GM20000 (cell line): ENCODE measurements at places on chromosomes 2 and 18.
A peak's percentile ranks its signal among the peaks of the same experiment; 100 is the strongest.

DNA sequence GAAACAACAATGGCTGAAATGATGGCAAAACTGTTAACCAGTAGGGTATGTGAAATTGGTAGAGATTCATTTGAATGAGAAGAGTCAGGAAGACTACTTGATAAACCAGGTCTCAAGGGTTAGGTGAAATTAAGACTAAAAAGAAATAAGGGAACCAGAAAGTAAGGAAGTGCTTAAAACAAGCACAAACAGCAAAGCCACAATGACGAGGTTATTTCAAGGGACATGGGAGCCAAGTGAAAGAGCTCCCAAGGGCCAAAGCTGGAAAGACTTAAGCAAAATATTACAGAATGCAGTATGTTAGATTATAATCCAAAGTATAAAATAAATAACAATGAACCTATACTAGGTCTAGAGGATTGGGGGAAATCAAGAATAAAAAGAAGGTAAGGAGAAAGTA lies 19.3 kb upstream of the CD302 start:
- no peak for DNase-seq

- DNase-seq, result no peak
Observed at GRCh38 chr2:191983591-191983990, 136.7 kb upstream of the CAVIN2 start.

DNA sequence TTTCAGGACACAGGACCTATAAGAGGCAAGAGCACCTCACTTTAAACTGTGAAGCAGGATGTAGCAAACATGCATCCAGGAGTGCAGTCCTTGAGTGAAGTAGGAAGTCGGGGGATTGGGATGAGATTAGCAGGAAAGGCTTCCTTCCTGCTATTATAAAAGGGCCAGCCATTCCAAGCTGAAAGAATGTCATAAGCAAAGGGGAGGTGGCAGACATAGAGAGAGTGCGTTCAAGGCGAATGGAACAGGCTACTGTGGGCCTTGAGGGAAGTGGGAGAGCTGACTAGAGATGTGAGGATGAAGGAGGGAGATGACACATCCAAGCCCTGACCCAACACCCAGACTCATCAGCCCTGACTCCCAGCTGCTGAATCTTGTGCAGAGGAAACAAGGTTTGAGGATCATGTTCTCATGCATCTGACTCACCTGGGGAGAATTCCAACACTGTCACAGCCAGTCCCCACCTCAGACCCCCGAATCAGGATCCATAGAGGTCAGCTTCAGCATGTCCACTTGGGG lies 63.9 kb downstream of the GYPC start:
- no peak for DNase-seq

DNA sequence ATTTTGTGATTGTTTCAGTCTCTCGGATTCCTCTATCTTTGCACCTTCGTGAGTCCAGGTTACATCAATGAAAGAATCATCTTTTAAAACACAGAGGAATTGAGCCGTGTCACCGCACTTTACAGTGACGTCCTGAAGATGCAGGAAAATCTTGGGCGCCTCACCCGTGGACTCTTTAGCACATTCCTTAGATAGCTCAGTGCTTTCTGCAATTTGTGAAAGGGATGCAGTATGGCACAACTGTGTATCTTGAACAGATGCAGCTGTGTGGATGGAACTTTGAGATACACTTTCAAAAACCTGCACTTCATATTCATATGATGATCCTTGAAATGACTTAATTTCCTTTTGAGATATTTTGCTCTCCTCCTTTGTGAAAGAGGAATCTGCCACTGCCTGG lies 50.9 kb downstream of the TTN start:
- no peak for DNase-seq

DNA sequence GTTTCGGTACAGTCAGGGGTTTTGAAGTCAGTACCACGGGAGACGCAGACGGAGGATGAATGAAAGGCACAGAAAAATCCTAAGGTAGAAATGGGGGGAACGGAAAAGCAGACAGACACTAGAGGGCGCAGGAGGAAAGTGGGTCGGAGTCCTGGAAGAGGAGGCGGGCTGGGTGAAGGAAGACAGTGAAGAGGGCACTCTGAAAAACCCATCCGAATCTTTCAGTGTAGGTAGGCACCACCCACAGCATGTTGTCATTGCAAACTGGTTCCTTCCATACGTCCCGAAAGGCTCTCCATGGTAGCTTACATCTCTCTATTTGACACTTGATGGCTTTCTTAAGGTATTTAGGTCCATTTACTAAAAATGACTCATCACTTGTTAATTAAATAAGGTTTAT lies 18.5 kb upstream of the ZNF236 start:
- peak; percentile 79 for DNase-seq

DNA sequence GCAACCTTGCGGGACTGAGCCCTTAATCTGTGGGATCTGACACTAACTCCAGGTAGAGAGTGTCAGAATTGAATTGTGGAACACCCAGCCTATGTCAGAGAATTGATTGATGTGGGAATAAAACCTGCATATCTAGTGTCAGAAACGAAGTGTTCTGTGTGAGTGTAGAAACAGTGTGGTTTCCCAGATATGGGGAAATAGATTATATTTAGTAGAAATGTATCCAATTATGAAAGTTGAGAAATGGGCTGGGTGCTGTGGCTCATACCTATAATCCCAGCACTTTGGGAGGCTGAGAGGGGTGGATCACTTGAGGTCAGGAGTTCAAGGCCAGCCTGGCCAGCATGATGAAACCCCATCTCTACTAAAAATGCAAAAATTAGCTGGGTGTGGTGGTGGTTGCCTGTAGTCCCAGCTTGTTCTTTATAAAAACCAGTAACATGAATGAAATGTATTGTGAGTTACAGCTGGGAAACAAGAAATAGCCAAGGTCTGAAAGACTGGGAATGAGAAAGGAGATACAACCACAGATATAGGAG lies 4.3 kb upstream of the TP53I3 start:
- DNase-seq, result no peak

DNA sequence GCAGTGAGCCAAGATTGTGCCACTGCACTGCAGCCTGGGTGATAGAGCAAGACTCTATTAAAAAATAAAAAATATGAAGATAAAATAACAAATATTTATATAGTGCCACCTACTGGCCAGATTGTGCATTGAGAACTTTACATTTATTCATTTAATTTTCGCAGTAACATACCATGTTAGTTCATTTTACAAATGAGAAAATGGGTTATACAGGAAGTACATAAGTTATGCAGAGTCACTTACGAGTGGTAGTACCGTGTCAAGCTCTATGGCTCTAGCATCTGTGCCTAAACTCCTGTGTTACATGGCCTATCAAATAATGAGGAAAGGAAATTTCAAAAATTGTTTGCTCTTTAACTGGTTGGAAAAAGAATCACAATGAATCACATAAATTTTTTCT lies 27.9 kb downstream of the RIF1 start:
- peak; percentile 39 for DNase-seq

DNA sequence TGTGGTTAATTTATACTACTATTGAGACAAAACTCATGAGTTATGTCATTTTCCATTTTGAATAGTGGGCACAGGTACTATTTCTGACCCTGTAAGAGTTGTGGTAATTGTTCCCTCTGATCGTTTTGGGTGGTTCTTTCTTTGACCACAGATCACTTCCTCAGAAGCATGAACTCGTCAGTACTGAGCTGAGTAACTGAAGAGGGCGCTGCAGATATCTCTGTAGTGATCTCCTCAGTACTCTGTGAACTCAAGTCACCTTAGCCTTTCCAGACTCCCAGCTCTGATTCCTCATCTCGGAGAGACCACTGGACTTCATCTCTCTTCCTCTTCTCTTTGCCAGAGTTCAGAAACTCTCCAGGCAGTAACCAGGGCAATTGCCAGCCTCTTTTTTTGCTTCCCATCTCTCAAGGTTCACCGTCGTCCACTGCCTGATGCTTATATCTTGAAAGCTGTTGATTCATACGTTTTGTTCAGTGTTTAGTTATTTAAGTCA lies 9.4 kb upstream of the IL1RL1 start:
- peak; percentile 42 for DNase-seq

DNA sequence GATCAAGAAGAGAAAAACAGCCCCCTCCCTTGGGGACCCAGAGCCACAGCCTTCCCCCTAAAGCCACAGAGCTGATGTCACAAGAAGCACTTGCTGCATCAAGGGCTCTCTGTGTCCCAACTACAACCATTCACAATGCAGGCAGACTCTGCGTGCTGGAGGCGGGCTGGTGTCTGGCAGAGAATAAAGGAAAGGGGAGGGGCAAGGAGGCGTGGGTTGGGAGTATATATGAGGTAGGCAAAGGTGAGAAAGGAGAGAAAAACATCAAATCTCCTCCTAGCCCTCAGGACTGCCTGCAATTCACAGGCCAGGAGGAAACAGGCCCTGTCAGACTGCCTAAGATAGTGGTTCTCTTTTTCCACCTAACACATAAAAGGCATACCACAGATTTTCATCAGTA lies 48.8 kb upstream of the IHH start:
- DNase-seq, result no peak

- DNase-seq, result no peak
Observed at GRCh38 chr2:84875213-84875560, 5.7 kb downstream of the TRABD2A start.

- no peak for DNase-seq
Observed at GRCh38 chr2:178917555-178917954, 110.3 kb upstream of the TTN start.

GRCh38 chr2:241989074-241989473 lies 119.5 kb downstream of the RTP5 start:
- no peak for DNase-seq

DNA sequence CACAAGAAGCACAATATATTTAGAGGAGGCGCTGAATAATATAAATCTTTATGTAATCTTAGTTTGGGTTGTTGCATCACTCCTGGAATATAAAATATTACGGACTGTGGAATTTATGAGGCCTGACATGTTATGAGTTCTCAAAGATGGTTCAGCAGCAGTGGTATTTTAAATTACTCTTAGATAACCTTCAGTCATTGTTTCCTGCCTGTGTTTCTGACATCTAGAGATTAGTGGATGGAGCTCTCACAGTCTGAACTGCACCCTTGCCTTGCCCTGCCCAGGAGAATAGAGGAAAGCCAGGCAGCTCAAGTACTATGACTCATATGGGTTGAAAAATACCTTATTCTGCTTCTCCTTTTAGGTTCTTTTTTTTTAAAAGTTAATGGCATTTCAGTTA lies 70.0 kb downstream of the ACSL3 start:
- DNase-seq, result no peak

DNA sequence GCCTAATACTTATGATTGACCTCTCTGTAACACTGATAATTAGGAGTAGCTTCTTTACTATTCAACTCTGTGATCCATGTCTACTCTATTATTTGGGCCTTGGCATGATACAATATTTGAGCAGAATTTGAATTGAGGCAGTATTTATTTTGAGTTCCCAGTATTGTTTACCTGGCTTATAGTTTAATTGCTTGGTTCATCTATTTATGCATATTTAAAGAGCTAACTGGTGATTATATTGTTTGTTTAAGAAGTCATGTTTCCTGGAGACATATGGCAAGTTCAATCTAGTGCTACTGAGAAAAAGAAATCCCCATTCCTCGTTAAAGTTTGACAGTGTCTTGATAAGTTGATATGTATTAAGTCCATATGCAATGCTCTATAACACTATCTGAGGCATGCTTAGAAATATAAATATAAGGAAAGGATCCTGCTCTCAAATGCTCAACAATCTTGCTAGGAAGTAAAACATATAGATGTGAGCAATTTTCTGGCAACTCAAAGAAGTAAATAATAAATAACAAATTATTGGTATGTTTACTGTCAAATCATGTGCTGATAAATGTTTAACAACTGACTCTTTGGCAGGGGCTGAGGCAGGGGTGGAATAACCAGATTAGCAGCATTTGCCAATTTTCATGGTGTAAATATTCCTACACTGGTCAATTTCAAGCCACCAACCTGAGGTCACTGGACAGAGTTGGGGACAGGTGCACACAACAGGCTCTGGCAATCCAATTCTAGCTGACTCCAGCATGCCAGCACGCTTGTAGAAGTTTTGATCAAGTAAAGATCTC lies 430.2 kb upstream of the PIK3C3 start:
- DNase-seq, result no peak

DNA sequence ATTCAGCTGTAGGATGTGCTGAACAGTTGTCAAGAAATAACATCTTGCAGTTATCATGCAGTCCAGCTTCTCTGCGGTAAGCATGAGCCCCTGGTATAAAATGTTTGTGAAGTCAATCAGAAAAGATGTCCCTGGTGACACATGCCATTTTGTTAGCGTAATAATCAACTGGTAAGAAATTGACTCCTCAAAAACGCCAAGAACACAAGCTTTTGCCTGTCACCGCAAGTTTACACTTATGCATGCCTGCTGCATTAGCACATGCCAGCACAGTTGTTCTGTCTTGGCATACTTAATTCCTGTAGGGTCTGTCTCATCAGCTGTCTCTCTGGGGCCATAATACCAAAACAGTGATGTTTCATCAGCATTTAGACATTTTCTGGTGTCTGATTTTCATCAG lies 524.8 kb upstream of the DSEL start:
- DNase-seq, result no peak

GRCh38 chr2:237181844-237182243 lies 96.2 kb downstream of the COPS8 start:
- no peak for DNase-seq

DNA sequence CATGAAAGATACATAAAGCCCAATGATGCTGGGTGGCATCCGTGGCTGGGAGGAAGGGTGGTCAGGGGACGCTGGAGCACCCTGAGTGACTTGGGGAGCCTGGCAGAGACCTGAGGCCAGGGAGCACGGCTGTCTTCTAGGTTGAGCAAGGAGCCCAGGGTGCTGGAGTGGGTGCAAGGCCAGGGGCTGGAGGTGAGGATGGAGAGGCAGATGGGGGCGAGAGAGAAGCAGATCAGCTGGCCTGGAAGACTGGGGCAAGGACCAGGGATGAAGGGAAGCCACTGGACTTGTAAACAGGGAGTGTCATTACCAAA lies 52.2 kb downstream of the FAM178B start:
- DNase-seq, result no peak

GRCh38 chr2:226705965-226706364 lies 93.7 kb downstream of the IRS1 start:
- DNase-seq, result no peak

DNA sequence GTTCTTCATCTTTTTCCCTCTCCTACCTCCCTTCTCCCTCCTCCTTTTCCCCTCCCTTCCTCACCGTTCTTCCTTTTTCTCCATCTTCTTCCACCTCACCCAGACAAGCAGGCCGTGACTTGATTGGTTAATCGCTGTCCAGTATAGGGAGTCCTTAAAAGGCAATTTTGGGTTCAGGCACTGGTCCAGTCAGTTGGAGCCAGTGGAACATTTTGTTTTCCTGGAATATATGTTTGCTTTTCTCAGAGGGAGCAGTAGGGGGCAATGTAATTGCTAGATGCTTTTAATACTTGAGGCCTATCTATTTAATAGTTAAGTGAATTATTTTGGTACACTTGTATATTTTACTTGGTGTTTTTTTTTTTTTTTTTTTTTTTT lies 15.0 kb downstream of the ELAC1 start:
- no peak for DNase-seq
